ENCODE measurements at places on chromosomes 2 and 18.

DNA sequence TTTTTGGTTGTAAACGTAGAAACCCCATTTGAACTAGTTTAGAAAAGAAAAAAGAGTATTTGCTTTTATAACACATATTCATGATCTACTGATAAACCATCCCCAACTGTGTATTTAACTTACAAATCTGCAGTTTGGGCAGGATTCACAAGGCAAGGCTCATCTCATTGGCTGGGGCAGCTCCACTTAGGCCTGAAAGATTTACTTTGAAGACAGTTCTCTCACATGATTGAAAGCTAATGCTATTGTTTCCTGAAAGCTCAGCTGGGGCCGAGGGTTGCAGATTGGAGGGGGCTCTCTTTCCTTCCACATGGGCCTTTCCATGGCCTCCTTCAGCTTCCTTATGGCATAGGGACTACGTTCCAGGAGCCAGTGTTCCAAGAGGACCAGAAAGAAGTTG lies 47.4 kb downstream of the ARHGAP15 start:
- DNase-seq, result peak; percentile 39

- no peak for DNase-seq
Measured at GRCh38 chr2:644871-645270, 32.3 kb downstream of the TMEM18 start.

GRCh38 chr2:225104321-225104720 lies 62.1 kb upstream of the DOCK10 start:
- DNase-seq, result no peak

GRCh38 chr2:236975766-236976165 lies 109.9 kb upstream of the COPS8 start:
- DNase-seq, result no peak

GRCh38 chr2:101986804-101987740 lies 4.7 kb upstream of the IL1R2 start:
- no peak for DNase-seq

DNA sequence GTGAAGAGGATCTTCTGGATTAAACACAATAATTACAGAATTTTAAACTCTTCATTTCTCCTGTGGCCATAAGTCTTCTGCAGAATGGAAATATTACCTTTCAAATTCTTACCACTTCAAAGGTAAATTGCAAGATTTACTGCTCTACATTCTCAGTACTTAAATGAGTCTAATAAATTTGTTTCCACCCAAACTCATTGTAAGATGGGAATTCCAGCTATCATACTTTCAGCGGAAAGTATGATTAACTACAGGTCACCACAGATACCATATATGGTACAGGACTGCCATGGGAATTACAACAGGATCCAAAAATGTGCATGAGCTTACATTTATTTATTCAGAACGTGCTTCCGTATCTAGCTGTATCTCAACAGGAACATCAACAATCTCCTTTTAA lies 3.1 kb downstream of the DSC3 start:
- DNase-seq, result no peak

DNA sequence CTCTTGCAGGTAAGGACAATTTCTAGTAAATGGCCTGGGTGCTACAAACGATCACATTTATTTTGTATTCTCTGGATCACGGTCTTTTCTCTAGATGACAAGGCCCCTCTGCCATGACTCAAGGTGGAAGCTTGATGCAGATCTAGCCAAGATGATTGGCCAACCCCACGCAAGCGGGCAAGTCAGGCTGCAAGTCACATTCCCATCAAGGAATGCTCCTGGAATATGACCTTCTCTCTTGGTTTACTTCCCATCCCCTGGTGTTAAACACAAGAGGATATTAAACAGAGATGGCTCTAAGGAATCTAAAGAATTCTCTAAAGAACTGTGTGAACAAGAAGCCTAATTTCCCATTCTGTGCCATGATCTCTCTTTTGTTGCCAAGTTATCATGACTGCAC lies 97.3 kb upstream of the SERPINE2 start:
- DNase-seq, result no peak

DNA sequence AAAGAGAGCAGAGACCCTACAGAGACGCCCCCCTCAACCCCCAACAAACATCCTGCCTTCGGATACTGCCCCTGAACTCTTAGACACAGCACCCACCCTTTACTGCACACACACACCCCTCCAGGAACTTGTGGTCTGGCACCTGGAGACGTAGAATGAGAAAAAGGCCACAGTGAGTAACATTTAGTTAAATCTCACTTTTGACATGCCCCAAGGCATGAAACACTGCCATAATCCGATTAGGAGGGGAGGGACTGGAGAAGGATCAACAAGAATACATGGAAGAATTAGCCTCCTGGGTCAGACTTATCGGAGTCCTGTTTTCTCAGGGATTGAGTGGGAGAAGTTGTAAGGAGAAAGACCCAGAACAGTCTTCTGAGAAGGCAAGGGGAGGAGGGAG lies 4.1 kb downstream of the CDK5R2 start:
- no peak for DNase-seq

- no peak for DNase-seq
Measured at GRCh38 chr2:15943378-15944280, 3.3 kb downstream of the MYCN start.

GRCh38 chr2:217980036-217980435 lies 22.8 kb downstream of the TNS1 start:
- DNase-seq, result no peak

GRCh38 chr18:59352250-59352855 lies 6.7 kb downstream of the LMAN1 start:
- no peak for DNase-seq

DNA sequence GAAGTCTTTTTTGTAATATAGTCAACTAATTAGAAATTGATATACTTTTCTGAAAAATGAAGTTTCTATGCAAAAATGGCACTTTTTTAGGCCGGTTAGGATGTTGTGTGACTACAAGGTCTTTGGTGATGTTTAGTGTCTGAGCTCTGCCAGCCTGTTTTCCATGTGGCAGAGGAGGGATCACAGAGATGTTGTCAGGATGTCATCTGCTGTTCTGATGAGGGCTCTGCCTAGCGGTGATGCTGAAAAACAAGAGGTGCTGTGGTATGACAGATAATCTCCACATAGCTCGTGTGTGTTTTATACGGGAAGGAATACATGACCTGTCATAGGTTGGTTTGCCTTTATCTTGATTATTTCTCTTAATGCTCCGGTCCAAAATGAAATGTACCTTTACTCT lies 12.0 kb upstream of the IAH1 start:
- DNase-seq, result no peak

GRCh38 chr2:135547311-135547710 lies 16.0 kb downstream of the R3HDM1 start:
- no peak for DNase-seq

DNA sequence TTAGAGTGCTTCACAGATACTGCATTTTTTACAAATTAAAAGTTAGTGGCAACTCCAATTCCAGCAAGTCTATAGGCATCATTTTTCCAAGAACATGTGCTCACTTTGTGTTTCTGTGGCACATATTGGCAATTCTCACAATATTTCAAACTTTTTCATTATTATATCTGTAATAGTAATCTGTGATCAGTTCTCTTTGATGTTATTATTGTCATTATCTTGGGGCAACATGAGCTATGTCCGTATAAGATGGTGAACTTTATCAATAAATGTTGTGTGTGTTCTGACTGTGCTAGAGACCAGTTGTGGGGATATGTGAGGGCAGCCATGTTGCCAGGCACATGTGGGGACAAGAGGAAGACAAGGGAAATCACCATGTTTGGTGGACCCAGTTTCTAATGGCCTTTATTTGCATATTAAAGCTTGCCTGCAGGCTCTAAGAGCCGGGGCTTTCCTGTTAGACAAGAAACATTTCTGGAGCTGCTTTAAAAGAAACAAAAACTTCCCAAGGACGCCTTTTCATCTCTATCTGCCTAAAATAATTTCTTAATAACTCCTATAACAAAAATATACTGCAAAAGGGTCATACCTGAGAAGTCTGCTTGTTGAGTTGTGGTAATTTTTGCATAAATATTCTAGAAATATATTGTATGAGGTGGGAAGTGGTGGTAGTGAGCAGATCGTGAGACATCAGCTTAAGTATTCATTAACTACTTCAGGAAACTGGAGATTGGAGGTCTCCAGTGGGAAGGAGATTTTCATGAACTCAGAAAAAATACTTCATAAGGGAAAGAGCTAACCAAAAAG lies 37.2 kb downstream of the KYNU start:
- no peak for DNase-seq

GRCh38 chr18:35389095-35389618 lies 12.0 kb upstream of the ZNF396 start:
- no peak for DNase-seq

- DNase-seq, result no peak
Measured at GRCh38 chr18:23484561-23485182, 18.6 kb upstream of the RMC1 start.

- DNase-seq, result no peak
Measured at GRCh38 chr18:79923896-79924585, 27.4 kb downstream of the SLC66A2 start.
